ENCODE measurements at places on chromosomes 13 and 19.
A peak's percentile ranks its signal among the peaks of the same experiment; 100 is the strongest.

DNA sequence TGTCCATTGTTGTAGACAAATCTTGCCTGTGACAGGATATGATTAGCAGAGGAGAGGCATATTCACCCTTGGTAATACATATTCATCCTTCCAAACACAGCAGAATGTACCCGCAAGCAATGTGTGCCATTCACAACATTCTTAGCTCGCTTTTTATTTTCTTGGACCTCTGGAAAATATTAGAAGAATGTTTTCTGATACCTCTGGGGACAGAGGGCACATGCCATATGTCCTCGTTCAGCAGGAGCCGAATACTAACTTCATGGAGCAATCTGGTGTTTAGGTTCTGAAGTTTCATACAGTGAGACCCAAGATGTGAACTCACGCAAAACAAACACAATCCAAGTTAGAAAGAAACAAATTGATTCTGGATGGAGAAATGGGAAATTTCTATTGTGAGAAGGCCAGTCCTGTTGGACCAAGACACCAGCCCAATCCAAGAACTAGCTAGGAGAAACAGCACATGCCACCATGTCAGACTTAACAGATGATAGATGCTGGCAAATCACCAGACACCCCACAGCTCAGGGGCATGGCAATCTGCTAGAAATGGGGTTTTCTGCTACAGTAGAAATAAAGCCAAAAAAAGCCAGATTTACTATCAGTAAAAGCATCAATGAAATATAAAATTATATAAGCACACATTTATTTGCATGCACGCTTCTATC lies 297.4 kb downstream of the DCLK1 start:
- no peak for DNase-seq

- DNase-seq: no peak
Observed at GRCh38 chr19:14972676-14973075, 7.0 kb downstream of the SLC1A6 start.

GRCh38 chr13:98326291-98326690 lies 149.2 kb upstream of the RNF113B start:
- no peak for DNase-seq

- DNase-seq: no peak
Observed at GRCh38 chr19:6697291-6697690, 23.2 kb downstream of the C3 start.

DNA sequence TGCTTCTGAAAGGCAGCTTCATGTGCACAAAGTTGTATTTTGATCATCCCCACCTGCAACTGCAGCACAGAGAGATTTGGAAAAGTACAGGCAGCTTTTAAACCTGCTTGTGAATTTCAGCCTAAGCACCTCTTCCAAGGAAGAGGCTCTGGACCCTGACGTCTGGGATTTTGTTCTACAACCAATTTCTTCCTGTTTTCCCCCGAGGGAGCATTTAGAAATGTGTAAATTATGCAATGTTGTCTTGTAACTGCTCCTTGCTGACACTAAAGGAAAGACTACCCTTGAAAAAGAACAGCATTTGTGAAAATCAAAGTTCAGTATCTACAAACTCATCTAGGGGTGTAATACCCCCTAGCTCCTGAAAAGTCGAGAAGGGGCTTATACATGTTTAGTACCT lies 15.4 kb downstream of the MED26 start:
- no peak for DNase-seq

- peak; percentile 47 for DNase-seq
Observed at GRCh38 chr13:46295491-46296114, 83.9 kb downstream of the LRRC63 start.

- no peak for DNase-seq
Observed at GRCh38 chr13:112434032-112434431, 57.9 kb downstream of the SPACA7 start.

- DNase-seq: peak; percentile 48
Observed at GRCh38 chr13:27053902-27054595, 117.6 kb downstream of the USP12 start.

GRCh38 chr13:84917252-84917878 lies 881.9 kb downstream of the SLITRK6 start:
- peak; percentile 5 for DNase-seq

DNA sequence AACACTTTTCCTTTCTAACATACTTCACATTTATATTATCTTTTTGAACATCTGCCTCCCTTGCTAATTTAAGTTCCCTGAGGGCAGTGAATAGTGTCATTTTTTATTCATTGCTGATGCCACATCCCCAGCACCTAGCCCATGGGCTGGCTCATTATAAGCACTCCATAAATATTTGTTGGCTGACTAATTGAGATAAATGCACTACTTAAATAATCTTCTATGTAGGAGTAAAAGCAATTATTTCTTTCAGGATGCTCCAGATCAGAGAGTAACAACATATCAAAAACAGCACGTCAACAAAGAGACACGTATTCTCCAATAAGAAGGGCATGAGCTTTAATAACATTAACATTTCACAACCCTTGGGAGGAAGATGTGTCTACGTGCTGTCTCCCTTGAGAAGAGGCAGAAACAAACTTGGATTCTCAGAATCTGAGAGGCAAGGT lies 228.2 kb downstream of the LHFPL6 start:
- no peak for DNase-seq

DNA sequence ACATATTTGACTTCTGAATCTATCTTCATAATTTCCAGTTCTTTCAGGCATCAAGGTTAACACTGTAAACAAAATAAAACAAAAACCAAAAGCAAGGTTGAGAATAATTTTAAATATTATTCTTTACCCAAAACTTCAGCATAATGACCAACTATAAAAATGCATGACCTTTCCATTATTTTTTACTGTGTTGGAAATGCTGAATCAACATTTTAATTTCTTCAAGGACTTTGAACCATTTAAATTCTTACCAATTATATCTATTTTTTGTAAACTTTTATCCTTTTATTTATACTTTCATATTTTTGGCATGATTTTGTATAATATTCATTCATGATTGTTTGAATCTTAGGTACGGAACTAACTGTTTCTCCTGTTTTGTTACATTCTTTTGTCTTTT lies 6.9 kb downstream of the ZNF585A start:
- DNase-seq: no peak

DNA sequence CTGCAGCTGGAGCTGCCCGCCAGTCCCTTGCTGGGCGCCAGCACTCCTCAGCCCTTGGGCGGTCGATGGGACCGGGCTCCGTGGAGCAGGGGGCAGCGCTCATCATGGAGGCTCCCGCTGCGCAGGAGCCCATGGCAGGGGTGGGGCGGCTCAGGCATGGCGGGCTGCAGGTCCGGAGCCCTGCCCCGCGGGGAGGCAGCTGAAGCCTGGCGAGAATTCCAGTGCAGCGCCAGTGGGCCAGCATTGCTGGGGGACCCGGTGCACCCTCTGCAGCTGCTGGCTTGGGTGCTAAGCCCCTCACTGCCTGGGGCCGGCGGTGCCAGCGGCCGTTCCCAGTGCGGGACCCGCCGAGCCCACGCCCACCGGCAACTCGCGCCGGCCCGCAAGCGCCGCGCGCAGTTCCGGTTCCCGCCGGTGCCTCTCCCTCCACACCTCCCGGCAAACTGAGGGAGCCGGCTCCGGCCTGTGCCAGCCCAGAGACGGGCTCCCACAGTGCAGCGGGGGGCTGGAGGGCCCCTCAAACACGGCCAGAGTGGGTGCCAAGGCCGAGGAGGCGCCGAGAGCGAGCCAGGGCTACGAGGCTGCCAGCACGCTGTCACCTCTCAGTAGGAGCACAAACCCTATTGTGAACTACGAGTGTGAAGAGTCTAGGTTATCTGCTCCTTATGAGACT lies 687.1 kb downstream of the PCDH17 start:
- no peak for DNase-seq

GRCh38 chr19:35531291-35531690 lies 2.0 kb upstream of the GAPDHS start:
- DNase-seq: no peak

- DNase-seq: no peak
Observed at GRCh38 chr13:76164290-76164689, 528.2 kb downstream of the LMO7 start.

DNA sequence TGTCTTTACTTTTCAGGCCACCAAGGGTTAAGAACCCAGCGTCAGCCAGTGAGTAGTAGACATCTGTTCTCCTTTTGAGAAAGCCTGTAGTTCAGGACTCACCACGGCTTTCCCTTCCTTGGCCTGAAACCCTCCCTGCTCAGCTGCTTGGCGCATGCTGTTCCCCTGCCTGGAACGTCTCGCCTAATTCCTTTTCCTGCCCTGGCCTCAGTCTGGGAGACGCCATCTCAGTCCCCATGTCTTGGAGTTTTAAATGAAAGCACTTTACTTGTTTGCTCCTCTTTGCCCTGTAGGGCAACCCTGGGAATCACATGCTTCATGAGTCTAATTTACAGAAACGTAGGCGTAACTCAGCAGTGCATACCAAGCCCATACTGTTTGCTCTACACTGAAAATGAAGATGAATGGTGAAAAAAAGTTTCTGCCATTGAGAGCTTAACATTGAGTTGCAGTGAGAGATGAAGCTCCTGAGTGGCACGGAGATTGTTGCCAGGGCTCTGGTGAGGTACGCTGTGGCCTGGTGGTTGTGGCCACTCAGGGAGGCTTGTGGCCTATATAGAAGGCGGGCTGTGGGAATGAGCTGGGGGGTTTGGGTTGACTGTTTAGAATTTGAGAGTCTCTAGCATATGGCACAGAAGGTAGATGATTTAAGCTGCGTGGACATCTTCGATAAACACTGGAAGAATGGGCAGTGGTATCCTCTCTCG lies 52.8 kb downstream of the GATAD2A start:
- no peak for DNase-seq

DNA sequence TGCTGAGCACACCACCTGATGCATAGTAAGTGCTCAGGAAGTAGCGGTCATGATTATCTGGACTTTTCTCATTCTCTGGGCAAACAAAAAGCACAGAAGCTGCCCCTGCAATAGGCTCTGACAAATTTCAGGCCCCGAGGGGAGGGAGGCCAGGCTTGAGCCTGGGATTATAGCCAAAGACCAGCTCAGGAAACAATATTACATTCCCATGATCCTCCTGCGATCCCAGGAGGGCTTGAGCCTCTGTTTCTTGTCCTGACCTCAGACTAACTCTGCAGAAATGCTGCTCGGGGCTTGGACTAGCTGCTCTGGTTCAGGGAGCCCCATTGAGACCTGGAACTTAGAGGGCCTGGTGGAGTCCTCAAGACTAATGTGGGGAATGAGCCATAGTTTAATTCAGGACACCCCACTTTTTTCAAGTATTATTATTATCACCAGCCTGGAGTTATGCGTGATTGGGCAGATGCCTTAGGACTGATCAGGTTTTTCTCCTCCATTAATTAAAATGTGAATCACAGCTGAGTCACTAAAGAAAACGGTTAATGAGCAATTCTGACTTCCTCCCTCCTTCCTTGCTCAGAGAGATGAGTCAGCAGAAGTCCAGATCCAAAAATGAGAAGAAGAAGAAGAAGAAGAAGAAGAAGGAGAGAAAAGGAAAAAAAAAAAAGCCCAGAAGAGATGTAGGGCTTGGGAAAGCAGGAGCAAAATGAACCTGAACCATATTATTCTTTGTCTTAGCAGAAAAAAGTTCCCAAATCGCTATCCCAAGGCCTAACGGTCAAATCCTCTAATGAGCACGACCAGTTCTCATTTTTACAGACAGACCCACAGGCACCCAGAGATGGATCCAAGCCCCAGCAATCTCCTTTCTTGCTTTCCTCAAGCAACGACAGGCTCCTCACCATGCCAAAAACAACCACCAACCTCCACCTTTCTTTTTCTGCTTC lies 107.2 kb downstream of the CACNA1A start:
- peak; percentile 69 for DNase-seq

DNA sequence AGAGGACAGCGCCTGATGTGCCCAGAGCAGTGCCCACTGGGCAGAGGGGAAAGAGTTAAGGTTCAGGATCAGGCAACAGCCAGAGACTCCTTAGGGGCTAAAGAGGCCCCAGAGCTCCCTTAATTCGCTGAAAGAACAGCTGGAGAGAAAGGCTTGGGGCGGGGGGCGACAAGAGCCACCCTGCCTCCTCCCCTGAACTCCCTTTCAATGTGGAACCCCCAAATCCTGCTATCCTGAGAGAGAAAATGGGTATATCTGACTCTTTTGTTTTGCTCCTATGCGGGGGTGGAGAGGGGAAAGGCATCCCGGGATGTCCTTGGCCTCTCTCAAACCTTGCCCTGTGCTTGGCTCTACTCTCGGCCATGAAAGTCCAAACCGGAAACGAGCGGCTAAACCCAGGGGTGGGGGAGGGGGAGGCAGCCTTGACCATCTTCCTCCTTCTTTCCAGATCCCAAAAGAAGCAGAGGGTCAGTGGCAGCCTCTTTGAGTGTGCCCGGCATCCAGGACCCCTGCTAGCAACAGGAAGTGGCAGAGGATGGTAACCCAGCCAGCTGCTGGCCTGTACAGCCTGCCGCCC lies 4.7 kb downstream of the PRKACA start:
- no peak for DNase-seq

- DNase-seq: no peak
Observed at GRCh38 chr19:17306285-17306714, 628 bp downstream of the MRPL34 start.

DNA sequence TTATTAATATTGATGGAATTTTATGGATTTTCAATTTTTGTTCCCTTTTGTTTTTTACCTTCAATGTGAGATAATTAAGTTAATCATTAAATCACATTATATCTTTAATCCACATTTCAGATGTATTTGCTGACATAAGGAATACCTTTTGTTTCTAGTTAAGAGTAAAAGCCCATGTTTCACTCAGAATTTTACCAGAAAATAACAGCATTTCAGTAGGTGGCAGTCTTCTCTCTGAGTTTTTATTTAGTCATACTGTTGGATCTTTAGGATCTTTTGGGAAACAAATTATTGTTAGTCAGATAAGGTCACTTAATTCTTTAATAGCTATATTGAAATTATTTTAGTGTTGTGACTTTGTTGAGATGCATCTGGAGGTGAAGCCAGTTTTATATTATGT lies 67.9 kb downstream of the NDFIP2 start:
- DNase-seq: no peak

GRCh38 chr13:26784704-26785639 lies 24.4 kb upstream of the GPR12 start:
- DNase-seq: no peak

DNA sequence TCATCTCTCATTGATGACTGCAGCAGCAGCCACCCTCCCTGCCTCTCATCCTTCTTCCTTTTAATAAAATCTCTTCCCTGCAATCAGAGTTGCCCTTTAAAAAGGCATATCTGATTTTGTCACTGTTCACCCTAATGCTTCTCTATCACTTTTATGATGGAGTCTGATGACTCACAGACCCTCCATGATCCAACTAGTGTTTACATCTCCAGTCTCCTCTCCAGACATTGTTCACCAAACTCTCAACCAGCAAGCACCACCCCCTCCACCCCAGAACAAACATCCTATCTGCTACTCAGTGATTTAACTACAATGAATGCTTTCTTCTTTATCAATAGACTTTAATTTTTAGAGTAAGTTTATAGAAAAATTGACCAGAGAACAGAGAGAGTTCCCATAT lies 59.5 kb downstream of the TNFSF11 start:
- DNase-seq: no peak

DNA sequence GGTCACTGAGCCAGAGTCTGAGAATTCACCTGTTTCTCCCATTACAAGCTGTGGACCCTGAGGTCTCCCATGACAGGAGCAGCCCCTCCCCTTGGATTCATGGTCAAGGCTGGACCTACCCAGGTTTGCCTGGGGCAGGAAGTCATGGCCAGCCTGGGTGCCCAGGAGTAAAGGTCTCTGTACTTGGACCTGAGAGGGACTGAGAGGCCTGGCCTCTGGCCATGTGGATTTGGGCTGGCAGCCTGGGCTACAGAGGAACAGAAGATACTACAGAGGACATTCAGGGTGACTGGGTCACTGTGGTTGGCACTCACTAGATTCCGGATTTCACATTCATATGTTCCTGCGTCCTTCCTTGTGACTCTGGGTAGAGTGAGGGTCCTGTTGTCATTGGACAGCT lies 31.5 kb upstream of the CEACAM8 start:
- DNase-seq: no peak
